Stimulated activated CD4-positive, alpha-beta T cell treated with anti-CD3 and anti-CD28 coated beads, Interleukin-15, amount 100 ng/mL, for 1 hour (primary cell): ENCODE measurements at places on chromosomes 1 and 21.

DNA sequence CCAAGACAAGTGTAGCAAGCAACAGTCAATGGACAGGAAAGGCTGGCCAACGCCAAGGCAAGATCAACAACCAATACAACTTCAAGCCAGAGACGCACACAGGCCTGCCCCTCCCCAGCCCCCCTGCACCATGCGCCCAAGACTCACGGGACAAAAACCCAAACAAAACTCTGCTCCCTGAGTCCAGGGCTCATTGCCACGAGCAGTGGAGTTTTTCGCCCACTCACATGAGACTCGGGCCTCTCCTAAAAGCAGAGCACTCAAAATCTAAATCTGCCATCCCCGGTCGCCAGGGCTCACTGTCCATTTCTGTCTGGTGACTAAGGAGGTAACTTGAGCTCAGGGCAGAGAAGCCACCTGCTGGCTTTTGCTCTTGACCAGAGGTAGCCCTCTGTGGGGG, 174.8 kb downstream of the CLIC6 start:
- no peak for DNase-seq

- peak; percentile 28 for DNase-seq
These were observed at the start of gene PLXNA2 for GRCh38 chr1:208243967-208244916. TSS of gene PLXNA2 (minus strand) at chr1:208244384. CDS start at chr1:208217922, 26,462 bp downstream.

GRCh38 chr1:241640867-241641622, 876 bp upstream of the CHML start:
- DNase-seq: no peak

- DNase-seq: no peak
These were observed 62.9 kb downstream of the IFI44 start for GRCh38 chr1:78712467-78713051.

DNA sequence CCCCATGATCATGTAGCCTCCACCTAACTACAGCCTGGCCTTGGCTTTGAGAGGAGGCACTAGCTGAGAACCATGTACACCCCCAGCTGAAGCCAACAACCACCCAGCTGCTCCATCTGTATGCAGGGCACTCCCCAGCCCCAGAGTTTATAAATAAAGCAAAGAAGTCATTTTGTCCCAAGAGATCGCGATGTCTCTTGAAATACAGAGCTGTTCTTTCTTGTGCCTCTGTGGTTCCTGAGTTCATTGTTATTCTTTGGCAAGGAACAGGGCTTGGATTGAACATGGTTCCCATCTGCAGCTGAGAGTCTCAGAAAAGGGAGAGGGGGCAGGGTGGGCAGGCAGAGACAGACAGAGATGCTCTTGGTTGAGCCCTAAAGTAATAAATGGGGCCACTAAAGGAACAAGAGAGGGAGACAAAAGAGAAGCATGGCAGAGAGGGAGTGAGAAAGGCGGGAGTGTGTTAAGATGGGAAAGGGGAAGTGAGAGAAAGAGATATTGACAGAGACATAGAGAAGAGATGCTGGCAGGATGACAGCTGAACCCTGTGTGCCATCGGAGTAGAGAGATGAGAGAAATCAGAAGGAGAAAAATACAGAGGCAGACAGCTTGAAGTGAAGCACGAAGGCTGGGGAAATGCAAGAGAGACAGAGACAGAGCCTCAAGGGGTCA, 63.3 kb downstream of the TNR start:
- DNase-seq: no peak

DNA sequence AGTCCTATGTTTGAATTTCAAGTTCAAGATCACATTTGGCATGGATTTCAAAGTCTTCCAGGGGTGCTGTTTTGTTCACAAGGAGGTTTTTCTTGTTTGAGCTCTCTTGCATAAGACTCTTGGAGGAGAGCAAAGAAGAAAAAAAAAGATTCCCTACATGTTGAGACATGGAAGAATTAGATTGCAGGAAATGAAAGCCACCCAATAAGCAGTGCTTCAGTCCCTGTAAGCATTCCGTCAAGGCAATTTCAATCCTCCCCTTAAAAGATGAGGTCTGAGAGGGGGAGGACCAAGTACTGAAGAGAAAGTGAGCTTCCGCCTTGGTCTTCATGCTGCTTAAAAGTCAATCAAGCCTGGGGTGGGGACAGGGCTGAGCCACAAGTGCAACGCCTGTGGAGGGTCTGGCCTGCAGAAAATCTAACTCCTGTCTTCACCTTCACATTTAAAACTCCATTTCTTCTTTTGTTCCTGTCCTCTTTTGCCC, 50.2 kb downstream of the LPAR3 start:
- no peak for DNase-seq

DNA sequence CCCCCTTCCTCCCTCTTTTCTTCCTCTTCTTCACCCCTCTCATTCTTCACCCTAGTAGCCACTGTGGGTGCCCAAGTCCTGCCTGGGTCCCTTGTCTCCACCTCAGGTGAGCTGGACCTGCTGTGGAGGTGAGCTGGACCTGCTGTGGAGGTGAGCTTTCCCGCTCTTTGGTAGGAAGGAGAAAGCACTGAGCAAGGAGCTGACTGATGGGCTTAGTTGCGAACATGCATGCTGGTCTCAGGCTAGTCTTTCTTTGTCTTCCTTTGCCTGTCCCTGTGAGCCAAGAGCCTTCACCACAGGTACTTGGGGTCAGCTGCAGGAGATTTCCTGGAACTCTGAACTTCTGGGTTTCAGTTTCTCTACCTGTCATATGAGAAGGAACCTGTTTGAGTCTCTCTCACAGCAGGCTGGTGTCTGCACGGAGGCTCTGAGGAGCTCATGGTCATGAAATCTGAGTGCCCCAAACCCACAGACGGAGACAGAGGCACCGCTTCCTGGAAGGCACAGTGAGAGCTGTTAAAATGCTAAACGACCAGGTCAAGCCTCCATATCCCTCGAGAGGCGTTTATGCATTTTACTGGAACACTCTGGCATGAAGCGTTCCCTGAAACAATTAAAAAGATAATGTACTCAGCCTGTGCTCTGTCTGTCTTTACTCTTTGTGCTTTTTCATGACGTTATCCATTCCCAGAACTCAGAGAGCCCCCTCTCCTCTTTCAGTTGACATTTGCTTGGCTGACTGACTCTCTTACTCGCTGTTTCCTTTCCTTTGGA, 69.5 kb downstream of the RHOU start:
- DNase-seq: no peak

GRCh38 chr1:219792337-219793021, 135.9 kb downstream of the SLC30A10 start:
- no peak for DNase-seq

DNA sequence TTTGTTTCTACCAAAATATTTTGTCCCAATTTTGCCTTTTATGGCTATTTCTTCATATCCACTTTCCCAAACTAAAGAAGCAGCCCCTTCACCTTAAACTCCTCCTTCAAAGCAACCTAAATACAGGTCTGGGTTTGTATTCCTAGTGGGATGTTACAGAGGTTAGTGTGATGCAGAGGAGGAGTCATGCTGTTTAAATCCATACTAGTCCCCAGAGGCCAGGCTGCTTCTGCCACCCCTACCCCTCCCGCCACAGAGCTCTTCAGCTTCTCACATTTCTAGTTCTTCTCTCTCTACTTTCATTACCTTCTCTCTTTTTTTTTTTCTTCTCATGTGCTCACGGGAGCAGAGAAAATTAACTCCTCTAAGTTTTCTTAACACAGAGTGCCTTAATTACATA, 29.3 kb downstream of the SELL start:
- DNase-seq: no peak

GRCh38 chr1:184576822-184577221, 177.8 kb downstream of the EDEM3 start:
- DNase-seq: no peak

- DNase-seq: no peak
These were observed 20.4 kb upstream of the SAMD11 start for GRCh38 chr1:903305-903704.

DNA sequence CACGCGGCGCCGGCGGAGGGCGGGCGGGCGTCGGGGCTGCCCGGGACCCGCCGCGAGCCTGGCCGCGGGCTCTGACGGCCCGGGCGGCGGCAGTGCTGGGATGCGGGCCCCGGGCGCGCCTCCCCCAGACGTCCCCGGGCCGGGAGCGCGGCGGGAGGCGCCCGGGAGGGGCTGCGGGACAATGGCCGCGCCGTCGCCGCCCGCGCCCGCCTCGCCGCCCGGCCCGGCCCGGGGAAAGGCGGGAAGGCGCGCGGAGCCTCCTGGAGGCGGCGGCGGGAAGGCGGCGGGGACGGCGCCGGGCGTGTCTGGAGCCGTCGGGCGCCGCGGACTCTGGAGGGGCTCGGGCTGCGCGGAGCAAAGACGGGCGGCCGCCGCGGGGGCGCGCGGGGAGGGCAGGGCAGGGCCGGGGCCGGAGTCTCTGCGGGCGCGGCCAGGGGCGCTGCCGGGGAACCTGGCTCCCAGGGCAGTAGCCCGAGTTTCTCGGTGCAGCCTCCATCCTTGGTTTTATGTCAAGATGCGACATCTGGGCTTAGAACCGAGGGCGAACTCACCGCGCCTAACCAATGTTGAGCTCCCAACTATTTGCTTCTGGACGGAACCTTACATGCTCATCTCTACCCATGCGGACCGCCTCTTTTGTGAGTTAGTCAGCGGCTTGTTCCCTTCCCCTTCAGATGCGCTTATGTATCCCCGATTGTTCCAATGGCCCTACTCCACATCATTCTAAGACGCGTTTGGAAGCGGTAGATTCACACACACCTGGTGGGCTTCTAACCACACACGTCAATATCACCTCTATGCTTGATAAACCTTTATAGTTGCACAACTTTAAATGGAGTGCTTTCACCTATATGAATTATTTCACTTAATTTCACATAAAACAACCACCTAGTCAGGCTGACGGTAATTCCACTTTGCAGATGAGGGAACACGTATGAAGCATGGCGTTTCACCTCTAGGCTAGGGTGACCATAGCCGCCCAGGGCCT, 651 bp downstream of the ZBTB8A start:
- DNase-seq: no peak

DNA sequence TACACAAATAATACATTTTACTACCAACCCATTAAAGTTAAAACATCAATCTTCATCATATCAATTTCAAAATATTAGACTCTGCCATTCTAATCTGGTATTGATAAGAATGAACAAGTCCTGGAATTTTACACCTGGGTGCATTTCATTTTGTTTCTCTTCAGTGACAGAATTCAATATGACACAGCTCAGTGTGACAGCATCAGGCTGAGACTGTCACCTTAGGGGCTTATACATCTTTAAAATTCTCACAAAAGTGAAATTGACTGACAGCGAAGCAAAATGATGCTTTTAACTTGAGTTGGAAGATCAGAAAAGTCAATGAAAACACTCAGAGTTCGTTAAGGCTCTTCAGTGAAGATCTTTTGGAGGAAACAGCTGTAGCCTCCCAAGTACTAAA, 213.0 kb downstream of the DAB1 start:
- DNase-seq: no peak

GRCh38 chr1:227312361-227313025, 5.8 kb downstream of the CDC42BPA start:
- no peak for DNase-seq

DNA sequence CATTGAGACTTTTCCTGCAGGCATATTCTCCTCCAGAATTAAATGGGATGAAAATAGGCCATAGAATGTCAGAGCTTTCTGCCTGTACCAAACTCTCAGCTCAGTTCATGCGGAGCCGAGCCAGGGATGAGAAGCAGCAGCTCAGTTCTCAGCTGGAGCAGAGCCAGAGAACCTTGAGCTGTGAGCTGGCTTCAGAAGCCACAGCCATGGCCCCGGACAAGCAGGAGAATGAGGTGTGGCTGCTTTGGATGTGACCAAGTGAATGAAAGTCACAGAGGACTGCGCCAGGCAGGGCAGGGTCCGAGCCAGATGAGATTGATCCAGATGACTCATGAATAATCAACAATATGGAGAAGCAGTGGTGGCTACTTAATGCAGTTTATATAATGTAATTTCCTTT, 633.8 kb downstream of the NCAM2 start:
- DNase-seq: no peak

GRCh38 chr1:149884433-149885338, 14.7 kb upstream of the BOLA1 start:
- no peak for DNase-seq

GRCh38 chr1:68370101-68370915, 79.4 kb downstream of the RPE65 start:
- no peak for DNase-seq

- DNase-seq: no peak
These were observed 257.1 kb downstream of the GRIK3 start for GRCh38 chr1:36776948-36777831.

DNA sequence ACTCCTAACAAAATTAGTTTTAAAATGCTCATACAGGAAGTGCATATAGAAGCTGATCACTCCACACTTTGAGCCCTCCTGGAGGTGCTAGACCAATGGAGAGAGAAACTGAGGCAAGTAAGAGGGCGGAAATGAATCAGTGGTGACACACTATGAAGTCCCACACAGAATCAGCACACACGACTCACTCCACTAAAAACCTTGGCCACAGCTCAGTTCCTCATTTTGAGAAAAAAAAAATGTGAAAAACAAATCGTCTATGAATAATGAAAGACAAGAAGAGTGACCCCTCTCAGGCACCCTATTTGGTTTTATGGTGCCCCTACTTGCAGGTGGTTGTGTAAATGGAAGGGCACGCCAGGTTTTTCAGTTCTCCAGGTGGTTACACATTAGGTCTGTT, 675.1 kb upstream of the BRINP3 start:
- DNase-seq: no peak

DNA sequence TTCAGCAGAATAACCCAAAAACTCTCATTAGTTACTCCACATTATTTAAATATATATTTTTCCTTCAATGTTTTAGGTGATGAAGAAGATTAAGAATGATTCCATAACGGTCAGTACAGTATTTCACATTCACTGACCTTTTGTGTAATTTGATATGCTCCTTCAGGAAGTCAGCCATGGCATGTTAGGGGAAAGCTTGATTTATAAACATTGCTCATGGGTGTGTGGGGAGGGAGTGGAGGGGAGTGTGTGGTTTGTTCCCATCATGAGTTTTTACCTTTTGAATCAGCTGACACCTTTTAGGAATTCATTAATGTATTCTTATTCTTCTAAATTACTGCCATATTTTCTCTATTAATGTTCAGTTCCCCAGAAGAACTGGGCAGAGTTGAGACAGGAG, 240.2 kb downstream of the ATG4C start:
- DNase-seq: no peak

GRCh38 chr1:41383094-41383852, 22.0 kb downstream of the FOXO6 start:
- no peak for DNase-seq

DNA sequence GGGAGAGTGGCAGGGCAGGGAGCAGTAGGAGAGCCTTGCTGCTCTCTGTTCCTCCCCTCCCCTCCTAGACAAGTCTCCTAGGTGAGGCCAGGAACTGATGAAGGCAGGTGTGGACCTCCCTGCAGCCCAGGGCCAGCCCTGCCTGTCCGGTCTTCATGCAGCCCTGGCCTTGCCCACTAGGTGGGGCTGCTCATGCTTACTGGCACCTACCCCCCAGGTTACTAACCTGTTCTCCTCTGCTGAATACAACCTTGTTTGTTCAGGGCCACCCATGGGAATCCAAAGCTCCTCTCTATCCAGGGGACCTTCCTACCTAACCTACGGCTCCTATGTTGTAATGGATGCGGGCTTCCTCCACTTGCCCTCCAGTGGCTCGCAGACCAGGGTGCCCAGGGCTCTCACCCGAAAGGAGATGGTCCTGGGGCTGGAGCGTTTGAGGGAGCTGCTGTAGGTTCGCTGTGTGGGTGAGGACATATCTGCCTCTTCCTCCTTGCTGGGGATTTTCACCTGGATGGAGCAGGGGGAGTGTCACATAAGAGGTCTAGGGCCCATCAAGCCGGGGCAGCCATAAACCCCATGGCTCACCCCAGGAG, 7.9 kb upstream of the TNNT2 start:
- DNase-seq: peak; percentile 22

- DNase-seq: no peak
These were observed 18.6 kb upstream of the RALGPS2 start for GRCh38 chr1:178706432-178706831.

GRCh38 chr1:210070531-210070930, 132.5 kb downstream of the SYT14 start:
- DNase-seq: no peak
